ENCODE measurements at places on chromosomes 2 and 18.

GRCh38 chr2:75431763-75432162 lies 129.0 kb downstream of the EVA1A start:
- no peak for DNase-seq

GRCh38 chr2:217609952-217610351 lies 392.8 kb downstream of the TNS1 start:
- no peak for DNase-seq

DNA sequence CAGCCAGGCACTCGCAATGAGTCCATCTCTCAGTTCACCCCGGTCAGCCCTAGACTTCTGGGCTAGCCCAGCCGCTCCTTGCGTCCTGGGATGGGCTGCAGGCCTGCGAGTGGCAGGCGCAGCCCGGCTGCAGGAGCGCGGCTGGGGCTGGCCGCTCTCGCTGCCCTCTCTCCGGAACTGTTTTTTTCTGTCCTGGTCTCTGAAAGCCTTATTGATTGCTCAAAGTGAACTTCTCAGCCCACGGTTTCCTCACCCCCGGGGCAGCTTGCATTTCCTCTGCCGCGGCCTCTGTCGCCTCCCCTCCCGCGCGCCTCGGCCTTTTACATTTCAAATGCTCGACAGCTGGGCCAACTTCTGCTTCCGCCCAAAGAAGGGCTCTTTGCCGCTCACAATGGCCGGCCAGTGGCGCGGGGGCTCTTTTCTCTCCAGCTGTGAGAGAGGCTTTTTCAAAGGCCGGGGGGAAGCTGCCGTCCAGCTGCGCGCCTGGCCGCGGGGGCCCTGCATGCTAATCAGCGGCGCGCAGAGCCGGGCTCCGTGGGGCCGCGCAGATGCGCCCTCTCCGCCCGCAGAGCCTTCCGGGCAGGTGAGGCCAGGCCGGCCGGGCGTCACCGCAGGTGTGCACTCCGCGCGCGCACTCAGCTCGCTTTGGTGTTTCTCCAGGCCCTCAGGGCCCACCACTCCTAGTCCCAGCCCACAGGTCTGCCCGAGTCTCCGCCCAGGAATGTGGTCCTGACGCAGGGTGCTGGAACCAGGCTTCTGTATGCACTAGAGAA lies 513.8 kb downstream of the RNF144A start:
- DNase-seq, result peak; percentile 25

DNA sequence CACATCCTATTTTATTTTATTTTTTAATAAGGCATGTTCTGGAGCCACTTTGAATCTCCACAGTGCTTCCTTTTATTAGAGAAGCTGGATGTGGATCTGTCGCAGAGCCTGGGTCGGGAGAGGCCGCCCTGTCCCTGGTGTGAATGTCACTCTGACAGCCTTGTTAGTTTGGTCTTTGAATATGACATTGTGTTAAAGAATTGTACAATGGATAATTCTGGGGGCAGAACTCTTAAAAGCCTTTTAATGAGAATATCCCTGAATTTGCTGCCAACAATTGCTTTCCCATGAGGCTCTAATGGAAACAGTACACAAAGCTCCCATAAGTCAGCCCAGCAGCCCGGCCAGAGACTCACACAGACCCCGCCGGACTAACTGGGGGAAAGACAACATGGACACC lies 82.4 kb downstream of the MTCL1 start:
- no peak for DNase-seq

- DNase-seq, result no peak
Observed at GRCh38 chr2:191081411-191082155, 67.6 kb upstream of the STAT1 start.

DNA sequence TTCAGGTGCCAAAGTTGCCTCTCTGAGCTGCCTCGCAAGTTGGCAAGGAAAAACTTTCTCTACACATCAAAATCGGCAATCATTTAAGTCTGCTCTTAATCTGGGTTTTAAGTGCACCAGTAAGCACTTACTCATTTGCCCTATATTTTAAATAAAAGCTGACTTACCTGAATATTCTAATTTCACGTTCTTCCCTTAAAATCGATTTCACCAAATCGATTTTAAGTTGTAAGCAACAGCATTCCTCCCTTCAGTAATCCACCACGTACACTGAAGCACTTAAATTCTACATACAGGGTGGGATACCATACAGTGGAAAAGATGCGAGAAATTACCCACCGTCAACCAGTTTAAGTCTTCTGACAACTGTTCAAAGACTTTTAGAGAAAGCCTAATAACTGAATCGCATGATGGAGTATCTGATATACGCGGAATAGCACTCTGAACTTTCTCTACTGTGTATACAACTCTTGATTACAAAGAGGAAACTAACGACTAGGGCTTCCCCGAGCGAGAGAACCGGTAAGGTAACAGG lies 1.6 kb downstream of the PPP3R1 start:
- DNase-seq, result no peak

- DNase-seq, result no peak
Observed at GRCh38 chr2:28658369-28658768, 93.3 kb upstream of the PPP1CB start.
